ENCODE measurements at places on chromosomes 6 and 20.
A peak's percentile ranks its signal among the peaks of the same experiment; 100 is the strongest.

GRCh38 chr6:19669206-19669605, 168.0 kb upstream of the ID4 start:
- DNase-seq, result no peak

DNA sequence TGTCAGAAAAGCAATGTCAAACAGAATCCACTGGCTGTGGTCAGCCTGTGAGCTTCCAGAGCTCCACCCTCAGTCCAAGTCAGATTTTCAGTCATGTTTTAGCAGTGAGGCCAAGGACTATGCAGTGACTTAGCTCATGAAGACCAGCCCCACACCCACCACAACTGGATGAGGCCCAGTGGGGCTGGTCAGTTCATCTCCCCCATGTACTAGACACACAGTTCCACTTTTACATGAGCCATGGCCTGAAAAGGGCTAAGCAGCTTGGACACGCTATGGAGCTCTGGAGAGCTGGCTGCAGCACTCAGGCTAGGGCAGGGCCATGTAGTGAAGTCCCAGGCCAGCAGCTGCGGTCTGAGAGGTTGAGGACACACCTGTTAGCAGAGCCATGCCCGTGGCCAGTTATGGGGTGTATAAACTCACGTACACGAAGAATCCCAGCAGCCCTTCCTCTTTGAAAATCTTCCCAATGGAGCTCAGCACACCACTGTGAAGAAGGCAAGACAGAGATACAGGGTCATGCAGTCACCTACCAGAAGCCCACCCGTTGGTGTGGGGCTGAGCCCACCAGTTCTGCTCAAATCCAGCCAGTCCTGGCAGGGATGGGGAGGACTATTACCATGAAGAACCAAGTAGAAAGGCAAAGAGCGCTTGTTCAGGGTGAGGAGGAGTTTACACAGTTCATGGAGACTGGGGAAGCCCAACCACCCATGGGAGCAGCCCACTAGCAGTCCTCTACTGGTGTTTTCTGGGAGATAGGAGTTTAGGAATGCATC, 10.6 kb downstream of the MTCH1 start:
- DNase-seq, result no peak

- no peak for DNase-seq
These were observed 13.7 kb upstream of the TMEM244 start for GRCh38 chr6:129874837-129875236.

DNA sequence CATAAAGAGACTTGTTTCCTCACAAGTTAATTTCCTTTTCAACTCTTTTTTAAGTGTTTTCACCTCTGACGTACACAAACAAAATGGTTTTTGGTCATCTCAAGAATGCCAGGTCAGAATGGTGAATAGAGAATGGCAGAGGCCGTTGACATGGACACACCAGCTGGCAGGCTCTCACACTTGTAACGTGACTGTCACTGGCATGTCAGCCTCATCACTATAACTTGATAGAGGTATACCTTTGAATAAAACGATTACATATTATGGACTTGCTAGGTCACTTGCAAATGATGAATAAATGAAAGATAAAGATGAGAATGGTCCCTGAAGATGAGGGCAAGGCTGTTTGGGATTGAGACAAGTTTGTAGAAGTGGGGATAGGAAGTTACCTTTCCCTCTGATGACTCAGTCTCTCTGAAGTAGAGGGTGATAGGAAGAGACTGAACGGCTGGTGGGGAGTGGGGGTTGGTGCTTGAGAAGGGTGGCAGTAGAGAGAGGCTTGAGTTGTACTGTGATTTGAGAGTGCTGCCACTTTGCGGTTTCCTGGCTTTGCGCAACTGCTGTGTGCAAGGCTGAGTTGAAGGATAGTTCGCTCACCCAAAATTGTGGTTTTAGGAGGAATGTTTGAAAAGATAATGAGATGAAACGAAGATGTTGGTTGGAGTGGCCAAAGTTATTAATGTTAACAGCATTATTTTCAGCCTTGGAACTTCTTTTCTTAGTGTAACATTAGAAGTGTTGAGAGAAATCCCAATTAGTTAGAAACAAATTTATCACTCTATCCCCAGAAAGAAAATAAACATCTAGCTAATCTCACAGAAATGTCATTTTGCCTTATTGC, 30.3 kb downstream of the TBPL1 start:
- DNase-seq, result peak; percentile 56

DNA sequence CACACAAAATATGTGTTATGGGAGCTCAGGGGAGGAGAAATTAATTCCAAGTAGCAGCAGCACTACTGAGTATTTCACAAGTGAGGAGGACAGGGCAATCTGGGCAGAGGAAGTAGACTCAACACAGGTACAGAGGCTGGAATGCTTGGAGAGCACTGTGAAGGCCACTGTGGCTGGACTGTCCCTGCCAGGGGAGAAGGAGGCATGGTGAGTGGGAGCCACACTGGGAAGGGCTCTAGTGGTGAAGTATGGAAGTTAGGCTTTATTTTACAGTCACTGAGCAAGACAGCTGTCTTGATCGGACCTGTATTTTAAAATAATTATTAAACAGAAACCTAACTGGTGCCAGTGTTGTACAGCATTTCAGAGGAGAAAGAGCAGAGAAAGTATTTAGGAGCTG, 28.8 kb downstream of the FAM229B start:
- DNase-seq, result no peak

All from activated CD8-positive, alpha-beta memory T cell treated with anti-CD3 and anti-CD28 coated beads, Interleukin-2, amount 50 U/mL, for 4 hours (primary cell).